ENCODE measurements at places on chromosomes 16 and 17.

DNA sequence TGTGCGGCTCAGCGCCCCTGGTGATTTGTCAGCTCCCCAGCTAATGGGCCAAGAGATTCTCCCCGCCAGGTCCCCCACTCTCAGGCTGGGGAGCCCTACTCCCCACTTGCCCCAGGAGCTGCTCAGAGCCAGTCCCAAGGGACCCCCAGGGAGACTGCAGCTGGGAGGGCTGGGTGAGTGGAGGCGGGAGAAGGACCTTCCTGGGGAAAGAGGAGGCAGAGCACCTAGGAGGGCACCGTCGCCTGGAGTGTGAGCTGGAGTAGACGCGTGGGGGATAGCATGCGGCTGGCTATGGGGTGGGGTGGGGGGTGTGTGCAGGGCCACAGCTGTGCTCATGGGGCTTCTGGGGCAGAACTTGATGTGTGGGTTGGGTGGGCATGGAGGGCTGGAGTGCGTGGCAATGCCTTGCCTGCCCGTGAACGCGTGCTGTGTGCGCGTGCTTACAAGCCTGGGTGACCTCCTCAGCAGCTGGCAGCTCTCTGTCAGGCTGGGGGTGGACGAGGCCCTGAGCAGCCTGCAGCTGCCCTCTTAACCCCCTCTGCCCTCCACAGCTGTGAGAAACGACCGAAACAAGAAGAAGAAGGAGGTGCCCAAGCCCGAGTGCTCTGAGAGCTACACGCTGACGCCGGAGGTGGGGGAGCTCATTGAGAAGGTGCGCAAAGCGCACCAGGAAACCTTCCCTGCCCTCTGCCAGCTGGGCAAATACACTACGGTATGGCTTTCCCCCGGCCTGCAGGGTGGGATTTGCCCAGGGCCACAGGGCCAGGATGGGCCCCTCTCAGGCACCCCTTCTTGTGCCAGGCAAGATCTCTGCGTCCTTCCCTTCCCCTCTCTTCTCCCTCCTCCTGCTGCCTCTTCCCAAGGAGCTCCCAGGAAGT is 12.9 kb downstream of the GJD3 start:
- DNase-seq, result no peak

DNA sequence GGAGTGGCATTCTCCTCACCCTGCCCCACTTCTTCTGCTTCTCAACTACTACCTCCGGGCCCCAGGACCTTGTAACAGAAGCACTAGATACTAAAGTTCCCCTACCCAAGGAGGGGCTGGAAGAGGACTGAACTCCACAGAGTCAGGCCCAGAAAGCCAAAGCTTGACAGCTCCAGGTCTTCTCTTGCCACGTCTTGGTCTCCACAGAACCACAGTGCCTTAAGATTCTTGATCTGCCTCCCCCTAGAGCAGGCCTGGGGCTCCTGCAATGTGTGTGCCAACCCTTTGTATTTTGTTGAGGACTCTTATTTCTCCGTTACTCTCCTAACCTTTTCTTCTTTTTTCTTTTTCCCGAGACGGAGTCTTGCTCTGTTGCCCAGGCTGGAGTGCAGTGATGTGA is 4.0 kb downstream of the SLC16A13 start:
- DNase-seq, result no peak

GRCh38 chr16:11100239-11100750 is 155.7 kb downstream of the SOCS1 start:
- DNase-seq, result peak; percentile 23

DNA sequence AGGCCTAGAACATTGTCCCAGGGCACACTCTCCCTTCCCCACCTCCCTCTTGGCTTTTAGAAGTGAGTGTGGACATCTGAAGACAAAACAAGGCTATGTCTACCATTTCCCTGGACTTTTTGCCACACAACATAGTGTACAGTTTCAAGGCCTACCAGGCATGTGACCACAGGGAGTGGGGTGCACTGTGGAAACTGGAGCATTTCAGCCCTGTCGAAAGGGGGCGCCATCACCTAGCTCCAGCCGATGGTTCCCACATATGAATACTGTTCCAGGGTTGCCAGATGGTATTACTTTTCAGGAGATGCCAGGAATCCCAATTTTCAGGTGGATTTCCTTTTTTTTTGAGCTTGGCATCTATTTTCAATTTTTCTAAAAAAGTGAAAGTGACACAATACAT is 140.7 kb downstream of the KATNIP start:
- DNase-seq, result peak; percentile 21

DNA sequence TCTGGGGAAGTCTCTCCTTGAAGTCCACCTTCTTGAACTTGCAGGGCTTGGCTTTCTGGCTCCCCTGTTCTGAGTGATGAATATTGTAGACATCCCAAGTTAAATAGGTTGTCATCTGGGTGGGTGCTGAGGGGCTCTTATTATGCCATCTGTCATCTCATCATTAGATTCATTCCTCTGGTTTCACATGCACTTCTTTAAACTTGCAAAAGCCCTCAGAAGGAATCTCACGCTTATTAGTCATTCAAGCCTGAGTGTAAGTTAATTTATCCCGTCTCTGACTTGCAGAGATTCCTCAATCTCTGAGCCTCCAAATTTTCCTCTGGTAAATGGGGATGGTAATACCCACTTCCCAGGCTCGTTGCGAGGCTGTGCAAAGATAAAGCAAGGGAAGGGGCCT is 5.7 kb downstream of the MGAT5B start:
- no peak for DNase-seq
